ENCODE measurements at places on chromosomes 4 and X.

DNA sequence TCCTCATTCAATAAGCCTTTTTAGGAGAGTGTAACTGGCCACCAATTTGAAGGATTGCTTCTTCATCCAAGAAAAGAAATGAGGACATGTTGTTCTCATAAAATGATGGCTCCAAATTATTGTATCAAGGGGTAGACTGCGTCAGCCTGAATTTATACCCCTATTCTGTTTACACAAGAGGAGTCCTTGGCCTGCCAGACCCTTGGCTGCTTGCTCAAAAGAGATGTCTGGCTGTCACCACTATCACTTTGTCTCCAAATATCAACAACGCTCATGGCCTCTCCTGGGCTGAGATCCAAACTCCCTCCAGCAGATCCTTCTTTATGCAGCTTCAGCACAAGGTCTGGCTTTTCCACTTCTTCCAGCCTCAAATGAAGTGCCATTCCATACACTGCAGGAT, 127.9 kb downstream of the OR13H1 start:
- DNase-seq, result no peak

DNA sequence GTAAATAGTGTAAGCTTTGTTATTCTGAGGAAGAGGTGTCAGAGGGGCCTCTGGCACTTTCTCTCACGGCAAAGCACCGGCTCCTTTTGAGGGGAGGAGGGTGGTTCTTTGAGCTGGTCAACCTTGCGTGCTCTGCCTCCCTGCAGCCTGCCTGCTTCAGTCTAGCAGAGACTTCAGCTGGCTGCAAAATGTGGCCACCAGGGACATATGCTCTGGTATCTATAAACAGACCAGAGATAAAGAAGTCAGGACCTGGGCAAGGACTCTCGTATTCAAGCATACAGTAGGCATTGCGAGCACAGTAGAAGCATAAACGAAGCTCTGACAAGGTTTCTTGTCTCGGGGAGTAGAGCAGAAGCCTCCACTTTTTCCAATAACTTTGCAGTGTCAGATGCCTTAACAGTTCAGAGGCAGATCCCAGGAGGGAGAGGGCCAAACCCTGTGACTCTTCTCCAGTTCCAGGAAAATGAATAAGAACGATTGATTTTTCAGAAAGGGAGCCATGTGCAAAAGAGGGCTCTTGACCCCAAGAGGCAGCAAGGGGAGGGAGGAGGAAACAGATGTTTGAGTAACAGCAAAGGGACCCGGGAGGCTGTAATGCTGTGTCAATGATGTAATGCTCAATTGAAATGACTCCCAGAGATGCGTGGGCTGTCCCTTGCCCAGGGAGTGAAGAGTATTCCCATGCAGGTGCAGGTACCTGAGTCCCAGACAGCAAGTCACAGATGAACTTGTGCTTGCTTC, 57.9 kb upstream of the TEX13D start:
- DNase-seq, result no peak

GRCh38 chrX:107551546-107551945, 76.8 kb upstream of the PRPS1 start:
- DNase-seq, result no peak

- no peak for DNase-seq
Observed at GRCh38 chr4:84710548-84710947, 127.6 kb downstream of the CDS1 start.

DNA sequence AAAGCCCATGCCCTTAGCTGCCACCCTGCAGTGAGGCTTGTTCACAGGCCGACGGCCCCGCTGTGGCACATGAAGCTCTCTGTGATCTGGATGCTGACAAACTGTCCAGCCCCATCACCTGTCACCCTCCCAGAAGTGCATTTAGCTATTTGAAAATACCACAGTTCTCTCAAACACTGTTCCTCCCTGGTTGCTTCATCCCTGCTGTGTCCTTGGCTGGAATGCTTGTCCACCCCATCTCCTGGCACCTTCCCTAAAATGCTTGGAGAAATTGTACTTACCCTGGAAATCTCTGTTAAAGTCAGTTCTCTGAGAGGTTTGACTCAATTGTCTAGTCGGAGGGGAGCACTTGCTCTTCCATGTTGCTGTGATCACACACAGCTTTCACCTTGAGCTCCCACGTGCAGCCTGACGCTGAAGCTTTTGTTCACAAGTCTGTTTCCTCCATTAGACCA, 10.1 kb downstream of the SYNPO2 start:
- no peak for DNase-seq

DNA sequence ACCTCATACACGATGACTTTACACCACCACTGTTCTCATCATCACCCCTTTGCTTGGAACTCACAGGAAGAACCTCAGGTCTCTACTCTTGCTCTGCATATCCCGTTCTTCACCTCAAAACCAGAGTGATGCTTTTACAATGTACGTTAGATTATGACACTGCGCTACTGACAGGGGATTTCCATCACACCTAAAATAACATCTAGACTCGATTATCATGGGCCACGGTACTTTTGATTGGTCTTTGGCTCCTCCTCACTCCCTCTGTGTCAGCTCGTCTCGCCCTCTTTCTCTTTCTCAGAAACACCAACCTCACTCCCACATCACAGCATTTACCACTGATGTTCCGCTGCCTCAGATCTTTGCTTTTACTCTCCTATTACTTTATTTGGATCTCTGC, 172.4 kb downstream of the TLL1 start:
- no peak for DNase-seq

DNA sequence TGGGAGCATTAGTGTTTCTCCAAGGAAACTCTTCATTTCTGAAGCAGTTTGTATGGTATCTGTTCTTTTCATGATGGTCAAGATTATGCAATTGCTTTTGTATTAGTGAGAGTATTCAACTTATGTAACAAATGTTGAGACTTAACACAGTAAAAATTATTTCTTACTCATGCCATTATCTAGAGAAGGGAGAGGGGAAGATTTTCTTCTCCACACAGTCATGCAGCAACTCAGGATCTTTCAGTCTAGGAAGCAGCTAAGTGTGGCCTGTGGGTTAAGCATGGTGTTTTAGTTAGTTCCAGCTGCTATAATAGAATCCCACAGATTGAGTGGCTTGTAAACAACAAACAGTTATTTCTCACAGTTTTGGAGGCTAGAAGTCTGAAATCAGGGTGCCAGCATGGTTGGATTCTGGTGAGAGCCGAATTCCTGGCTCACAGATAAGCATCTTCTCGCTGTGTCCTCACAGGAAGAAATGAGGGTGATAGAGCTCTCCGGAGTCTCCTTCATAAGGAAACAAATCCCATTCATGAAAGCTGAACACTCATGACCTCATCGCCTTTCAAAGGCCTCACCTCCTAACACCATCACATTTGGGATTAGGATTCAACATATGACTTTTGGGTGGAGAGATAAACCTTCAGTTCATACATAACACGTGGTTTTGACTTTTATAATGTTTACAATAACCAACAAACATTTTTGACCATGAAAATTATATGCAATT, 101.2 kb downstream of the FRMPD4 start:
- no peak for DNase-seq

GRCh38 chr4:146637621-146638332, 916 bp upstream of the POU4F2 start:
- no peak for DNase-seq

- DNase-seq, result no peak
Observed at GRCh38 chr4:7531640-7531994, 96.9 kb upstream of the PSAPL1 start.

- DNase-seq, result no peak
Observed at GRCh38 chr4:38152305-38152704, 192.1 kb downstream of the PTTG2 start.
